ENCODE measurements at places on chromosomes 1 and 21.

- no peak for DNase-seq
Observed at GRCh38 chr1:30461640-30462039, 261.7 kb downstream of the MATN1 start.

DNA sequence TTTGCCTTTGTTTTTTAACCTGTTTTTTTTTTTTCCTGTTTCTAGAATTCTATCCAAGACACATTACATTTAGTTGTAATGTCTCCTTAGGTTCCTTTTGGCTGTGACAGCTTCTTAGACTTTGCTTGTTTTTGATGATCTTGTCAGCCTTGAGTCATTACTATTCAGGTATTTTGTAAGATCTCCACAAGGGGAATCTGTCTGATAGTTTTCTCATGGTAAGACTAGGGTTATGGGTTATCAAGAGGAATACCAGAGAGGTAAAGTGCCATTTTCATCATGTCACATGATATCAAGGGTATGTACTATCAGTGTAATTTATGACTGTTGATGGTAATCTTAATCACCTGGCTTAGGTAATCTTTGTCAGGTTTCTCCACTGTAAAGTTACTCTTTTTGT lies 99.1 kb upstream of the GFI1 start:
- DNase-seq, result no peak

DNA sequence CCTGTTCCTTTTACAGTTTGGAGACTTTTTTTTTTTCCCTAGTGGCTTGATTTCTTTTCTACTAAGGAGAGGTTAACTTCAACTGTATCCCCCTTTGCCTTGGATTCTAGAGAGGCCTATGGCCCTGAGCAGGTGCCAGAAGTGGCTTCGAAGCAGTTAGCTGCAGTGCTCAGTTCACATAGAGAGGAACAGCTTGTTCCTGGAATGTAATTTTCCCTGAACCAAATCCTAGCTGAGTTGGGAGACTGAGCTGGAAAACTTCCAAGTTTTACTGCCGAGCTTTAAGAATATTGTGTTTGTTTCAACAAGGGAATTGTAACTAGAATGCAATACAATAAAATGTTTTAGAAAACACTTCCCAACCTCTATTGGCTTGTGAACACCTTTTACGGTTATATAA lies 17.5 kb downstream of the RD3 start:
- DNase-seq, result no peak

DNA sequence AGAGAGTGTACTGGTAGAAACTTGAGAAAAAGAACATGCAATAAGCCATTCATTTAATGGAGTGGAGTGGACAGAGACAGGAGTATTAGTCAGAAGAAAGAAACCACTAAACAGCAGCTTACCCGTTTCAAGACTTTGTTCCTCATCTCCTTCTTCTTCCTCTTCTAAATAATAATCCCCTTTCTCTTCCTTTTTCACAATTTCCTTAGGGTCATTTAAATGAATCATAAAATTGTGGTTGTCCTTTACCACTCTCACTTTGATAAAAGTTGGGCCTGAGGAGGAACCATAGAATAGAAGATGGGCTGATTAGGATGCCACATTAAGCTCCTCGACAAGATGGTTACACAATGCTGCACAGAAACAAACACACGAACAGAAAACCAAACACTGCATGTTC lies 109.6 kb downstream of the WDR3 start:
- DNase-seq, result no peak

GRCh38 chr21:43971201-43971991 lies 40.7 kb upstream of the TRAPPC10 start:
- DNase-seq, result no peak

GRCh38 chr1:43651902-43652301 lies 2.0 kb downstream of the KDM4A start:
- no peak for DNase-seq

DNA sequence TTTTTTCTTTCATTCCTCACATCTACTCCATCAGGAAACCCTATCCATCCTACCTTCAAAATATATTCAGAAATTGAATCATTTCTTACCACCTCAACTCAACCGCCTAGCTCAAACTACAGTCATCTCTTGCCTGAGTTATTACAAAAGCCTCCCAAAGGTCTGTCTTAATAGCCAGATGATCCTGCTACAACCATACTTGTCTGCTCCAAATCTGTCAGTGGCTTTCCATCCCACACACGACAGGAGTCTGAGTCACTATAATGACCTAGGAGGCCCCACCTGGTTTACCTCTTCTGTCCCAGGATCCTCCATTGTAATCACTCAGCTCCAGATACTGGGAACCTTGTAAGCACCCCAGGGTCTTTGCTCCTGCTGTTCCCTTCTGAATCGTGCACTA lies 37.1 kb upstream of the IL12RB2 start:
- DNase-seq, result no peak

- no peak for DNase-seq
Observed at GRCh38 chr1:232844791-232845190, 39.6 kb downstream of the MAP10 start.

DNA sequence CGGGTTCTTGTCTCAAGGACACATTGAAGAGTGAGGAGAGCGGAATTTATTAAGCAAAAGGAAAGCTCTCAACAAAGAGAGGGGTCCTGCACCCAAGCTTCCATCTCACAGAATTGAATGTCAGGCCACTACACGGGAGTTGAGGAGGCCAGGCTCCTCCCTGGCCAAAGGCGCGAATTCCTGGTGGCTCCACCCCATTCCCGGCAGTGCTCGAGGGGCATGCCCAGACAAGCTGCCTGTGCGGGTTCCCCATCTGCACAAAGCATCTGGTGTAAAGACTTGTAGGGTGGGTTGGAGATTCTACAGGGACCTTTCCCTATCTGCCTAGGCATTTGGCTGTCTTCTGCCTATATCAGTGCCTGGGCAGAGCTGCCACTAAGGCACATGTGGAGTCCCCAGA lies 648.5 kb upstream of the PKN2 start:
- no peak for DNase-seq

DNA sequence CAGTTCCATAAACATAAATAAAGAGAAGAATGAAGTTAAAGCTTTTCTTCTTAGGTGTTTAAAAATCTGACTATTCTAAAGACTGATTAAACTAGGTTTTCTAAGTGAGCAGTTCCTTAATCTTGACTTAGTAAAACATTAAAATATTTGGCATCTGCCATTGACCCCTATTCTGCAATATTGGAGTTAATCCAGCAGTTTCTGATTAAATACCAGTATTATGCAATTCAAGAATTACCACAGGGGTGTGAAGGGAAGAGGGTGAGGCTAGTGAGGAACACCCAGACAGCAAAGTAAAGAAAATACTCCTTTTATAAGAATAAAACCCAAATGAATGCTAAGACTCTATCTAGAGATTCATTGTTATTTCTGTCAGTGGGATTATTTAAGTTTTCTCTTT lies 40.9 kb downstream of the CLIC4 start:
- DNase-seq, result no peak

GRCh38 chr1:82086739-82087138 lies 286.0 kb downstream of the ADGRL2 start:
- no peak for DNase-seq

DNA sequence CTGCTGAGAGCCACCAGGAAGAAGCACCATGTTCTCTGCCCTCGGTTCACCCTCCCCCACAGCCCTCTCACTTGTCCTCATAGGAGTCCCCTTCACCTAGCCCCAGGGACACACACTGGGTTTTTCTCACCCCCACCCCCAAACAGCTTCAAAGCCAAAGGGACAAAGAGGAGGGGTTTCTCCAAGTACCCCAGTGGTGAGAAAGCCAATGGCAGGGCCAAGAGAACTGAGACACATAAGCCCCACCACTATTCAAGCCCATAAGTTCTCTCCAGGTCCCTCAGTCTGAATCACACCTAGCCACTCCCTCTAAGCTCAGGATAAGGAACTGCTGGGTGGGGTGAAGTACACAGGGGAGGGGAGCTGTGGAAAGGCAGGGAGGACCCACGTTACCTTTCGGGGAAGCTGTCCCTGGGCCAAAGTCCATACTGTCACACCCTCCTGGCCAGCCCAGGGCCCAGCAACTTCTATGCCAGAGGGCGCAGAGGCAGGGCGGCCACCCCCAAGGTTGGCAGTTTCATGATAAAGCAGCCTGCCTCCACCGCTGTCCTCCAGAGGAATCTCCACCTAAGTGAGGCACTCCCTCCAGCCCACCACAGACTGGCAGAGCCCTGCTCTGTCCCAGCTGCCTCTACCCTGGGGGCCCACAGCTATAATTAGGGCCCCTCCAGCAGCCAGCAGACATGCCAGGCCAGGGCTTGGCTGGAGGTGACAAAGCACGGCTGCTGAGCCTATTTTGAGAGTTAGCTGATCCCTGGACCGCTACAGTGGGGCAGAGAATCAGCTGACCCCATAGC lies 39.0 kb upstream of the PPP1R15B start:
- DNase-seq, result no peak

DNA sequence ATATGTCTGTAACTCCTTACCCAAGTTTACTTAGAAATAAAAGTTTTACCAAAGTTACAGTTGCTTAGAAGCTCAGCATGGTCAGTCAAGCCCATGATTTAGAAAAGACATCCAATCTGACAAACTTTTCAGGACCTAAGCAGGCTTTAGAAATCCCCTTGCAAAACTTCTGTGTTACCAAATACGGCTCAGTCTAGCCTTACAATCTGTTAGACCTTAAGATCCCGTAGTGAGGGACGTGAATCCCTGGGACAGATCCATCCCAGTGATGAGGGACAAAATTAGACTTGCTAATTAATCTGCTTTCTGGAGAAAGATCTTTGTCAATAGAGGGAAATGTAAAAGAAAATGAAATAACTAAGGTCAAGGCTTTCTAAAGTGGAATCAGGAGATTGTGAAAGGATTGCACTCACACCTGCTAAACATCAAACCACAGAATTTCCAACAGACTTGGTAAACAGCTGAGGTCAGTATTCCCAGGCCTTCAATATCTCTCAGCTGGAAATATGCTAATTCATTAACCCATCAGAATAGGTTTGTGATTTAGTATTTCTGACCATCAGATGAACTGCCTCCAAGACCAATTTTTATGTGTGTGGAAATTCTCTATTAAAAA lies 375.3 kb downstream of the DUSP10 start:
- DNase-seq, result no peak

- no peak for DNase-seq
Observed at GRCh38 chr1:151504759-151505158, 6.4 kb upstream of the CGN start.

DNA sequence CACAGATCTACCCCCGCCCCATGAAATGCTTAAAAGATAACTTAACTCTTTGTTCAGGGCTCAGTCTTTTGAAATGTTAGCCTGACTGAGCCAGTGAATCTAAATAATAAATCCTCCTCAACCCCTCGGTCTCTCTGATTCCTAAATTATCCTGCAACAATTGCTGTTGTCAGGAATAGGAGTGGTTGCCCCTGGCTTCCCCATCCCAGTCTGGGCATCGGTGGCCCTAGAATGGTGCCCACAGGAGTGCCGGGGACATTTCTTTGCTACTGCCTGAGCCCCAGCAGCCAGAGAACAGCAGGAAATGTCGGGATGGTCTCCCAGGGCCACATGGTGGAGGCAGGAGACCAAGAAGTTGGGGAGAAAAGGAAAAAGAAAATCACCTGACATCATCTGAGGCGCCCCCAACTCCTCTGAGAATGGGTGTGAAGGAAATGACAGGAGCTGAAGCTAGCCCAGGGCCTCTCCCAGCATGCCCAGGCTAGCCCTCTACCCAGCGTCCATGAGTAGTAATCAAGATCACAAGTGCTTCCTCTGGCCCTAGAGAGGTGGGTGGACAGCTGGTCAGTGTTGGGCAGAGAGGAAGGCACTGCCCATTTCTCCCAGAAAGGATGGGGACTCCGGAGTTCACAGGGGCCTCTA lies 1.6 kb downstream of the PADI4 start:
- no peak for DNase-seq

Data from NCI-H1092 (cell line).